Cortex of kidney (tissue), 1 donor: ENCODE measurements at places on chromosomes 2 and 18.

- DNase-seq = no peak
Observed at GRCh38 chr2:209458008-209458979, 34.4 kb downstream of the MAP2 start.

- no peak for DNase-seq
Observed at GRCh38 chr2:237980751-237981150, 13.9 kb downstream of the UBE2F start.

GRCh38 chr2:122856696-122857095 is 1101.2 kb downstream of the TSN start:
- DNase-seq = no peak

DNA sequence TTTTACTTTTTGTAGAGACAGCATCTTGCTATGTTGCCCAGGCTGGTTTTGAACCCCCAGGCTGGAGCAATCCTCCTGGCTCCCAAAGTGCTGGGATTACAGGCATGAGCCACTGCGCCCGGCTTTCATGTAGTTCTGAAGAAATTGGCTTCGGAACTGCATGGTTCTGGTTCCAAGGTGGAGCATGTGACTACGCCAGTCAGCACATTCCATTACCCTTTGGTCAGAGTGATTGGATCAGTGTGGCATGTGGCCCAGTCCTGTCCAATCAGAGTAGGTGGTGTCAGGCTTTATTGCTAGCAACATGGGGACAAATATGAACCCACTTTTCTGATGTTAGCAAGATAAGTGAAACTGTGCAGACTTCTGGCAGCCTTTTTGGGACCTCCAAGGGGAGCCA is 16.3 kb upstream of the ATOH8 start:
- no peak for DNase-seq

- no peak for DNase-seq
Observed at GRCh38 chr2:158042666-158043065, 59.0 kb upstream of the UPP2 start.

- no peak for DNase-seq
Observed at GRCh38 chr2:144946263-144946662, 426.3 kb upstream of the ZEB2 start.

DNA sequence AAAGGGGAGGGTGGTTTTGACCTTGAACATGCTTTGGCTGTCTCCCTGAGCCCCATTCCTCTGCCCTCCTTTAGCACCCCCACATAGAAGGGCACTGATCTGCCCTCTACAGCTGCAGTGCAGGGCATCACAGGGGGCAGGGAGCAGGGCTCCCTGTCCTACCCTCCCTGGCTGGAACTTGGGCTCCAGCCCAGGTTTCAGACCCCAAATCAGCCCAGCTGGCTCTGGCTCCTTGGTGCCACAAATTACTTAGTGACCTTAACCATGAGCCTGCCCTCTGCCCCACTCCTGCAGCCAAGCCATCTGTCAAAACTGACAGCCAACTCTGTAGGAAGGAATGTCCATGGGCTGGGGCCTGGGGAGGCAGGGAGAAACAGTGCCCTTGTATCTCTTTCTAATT is 105.6 kb downstream of the MAPK4 start:
- no peak for DNase-seq

DNA sequence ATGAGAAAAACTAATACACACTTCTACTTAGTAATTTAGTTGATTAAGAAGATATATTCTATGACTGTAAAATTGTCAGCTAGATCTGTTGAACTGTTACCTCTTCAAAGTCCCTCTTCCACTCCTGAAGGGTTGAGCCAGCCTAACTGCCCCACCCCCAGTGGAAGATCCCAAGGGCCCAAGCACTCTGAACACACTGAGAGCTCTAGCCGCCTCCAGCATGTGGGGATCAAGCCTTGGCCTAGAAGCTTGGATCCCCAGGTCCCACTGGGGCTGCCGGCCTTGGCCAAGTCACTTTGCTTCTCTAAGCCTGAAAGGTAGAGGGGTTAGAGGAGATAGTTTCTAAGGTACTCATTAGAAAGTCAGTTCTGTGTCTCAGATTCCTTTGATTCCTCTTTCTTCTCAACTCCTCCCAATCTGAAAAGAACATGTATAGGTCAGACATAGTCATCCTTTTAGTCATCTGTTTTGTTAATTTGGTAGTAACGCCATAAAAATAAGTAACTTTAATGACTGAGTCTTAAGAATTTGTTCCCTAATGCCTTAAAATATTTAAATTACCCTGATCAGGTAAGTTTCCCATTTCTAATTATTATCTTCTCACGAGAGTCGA is 5.6 kb downstream of the CPSF3 start:
- DNase-seq = no peak

GRCh38 chr2:32806857-32807256 is 139.9 kb upstream of the LTBP1 start:
- no peak for DNase-seq
